ENCODE measurements at places on chromosomes 4 and X.
A peak's percentile ranks its signal among the peaks of the same experiment; 100 is the strongest.

- DNase-seq: no peak
Observed at GRCh38 chr4:38328989-38329729, 334.8 kb upstream of the KLF3 start.

DNA sequence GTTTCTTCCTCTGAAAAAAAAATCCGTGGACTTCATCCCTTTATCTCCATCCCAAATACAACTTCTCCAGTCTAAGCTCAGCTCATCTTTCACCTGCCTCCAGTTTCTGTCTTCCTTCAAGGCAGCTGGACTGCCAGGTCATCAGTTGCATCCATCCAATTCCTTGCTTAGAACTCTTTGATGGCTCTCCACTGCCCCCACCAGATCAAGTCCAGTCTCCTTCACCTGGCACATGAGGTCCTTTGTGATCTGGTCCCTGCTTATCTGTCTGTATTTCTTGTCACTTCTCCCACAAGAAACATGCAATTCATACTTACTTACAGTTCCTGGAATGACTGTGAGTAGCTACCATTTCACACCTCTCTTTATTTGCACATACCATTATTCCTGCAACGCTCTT lies 33.8 kb downstream of the OTUD6A start:
- peak; percentile 3 for DNase-seq

GRCh38 chr4:119189638-119190037 lies 22.9 kb upstream of the USP53 start:
- peak; percentile 70 for DNase-seq

DNA sequence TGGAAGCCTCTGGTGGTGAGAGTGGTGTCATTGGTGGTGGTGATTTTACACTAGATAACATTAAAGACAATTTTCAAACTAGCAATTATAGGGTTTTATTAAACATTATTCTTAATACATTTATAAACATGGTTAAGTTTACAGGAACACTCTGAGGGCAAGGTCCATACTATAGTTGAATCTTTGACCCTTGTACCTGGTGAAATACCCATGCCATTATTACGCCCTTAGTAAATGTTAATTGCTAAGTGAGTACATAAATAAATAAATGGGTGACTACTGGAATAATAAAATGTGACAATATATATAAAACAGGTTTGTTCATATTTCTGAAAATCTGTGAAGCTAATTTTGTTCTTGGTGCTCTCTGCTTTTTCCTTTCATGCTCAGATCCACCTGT lies 13.6 kb upstream of the CLNK start:
- no peak for DNase-seq

DNA sequence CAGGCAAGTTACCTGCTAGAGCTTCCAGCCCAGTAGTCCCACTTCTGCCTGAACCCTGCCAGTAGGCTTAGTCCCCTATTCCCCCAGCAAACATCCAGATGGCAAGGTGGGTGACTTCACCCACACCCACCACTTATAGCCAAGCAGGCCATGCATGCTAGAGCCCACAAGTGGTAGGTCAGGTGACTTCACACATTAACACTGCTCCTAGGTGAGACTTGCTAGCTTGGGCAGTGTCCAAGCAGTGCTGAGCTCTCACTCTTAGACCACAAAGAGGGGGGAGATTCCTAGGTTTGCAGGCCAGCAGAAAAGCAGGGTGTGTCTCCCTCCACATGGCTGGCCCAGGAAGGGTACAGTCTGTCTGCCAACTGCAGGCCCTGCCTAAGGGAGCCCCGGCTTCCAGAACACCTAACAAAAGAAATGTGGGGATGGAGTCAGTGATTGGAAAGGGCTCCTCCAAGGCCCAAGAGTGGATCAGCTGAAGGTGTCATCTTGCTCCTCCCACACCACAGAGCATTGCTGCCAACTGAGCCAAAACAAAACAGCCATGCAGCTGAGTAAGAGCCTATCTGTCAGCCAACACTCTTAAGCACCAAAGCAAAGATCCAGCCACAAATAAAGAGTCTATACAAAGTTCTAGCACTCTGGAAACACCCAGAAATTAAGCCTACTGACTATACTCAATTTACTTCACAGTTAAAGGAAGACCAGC lies 158.1 kb upstream of the USP38 start:
- no peak for DNase-seq

DNA sequence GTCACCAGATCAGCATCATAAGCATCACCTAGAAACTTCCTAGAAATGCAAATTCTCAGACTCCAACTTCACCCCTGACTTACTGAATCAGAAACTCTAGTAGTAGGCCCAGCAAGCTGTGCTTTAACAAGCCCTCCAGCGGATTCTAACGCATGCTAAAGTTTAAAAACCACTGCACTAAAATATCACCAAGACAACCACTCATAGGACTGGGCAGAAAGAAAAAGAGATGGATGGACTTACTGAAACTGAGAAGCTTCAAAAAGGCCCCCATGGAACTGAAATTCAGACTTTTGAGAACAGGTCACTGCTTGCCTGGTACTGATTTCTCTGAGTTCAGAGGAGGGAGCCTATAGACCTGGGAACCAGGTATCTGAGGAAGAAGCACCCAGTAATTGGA lies 40.1 kb downstream of the FAM241A start:
- DNase-seq: no peak

DNA sequence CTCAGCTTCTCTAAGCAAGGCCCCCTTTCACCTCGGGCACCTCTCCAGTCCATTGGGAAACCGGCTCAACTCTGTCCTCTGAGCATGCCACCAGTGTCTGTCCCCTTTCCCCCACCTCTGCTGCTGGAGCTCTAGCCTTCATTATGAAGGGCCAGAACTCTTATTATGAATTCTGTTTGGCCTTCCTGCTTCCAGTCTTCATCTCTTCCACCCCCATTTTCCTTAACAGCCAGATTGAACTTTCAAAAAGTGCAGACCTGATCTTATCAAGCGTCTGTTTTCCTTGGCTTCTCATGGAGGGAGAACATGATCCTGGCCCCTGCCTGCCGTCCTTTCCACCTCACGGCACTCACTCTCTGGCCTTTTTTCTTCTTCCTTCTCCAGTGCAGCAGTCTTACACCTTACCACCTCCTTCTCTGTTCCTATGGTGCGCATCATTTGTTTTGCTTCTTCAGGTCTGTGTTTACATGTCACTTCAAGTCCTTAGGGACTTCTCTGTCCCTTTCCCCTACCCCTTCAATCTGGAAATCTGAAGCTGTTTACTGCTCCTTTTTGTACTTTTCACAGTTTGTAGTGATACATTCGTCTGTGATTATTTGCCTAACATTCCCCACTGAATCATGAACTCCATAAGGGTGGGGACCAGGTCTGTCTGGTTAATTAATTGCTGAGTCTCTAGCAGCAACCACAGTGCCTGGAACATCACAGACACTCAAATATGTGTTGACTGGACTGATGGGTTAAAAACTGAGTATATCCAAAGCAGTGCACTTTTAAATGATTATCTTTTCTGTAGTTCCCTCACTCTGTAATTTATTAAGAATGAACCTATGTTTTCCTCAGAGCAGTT lies 55.8 kb downstream of the FNIP2 start:
- DNase-seq: peak; percentile 42

- no peak for DNase-seq
Observed at GRCh38 chr4:35970366-35970960, 273.9 kb downstream of the ARAP2 start.

DNA sequence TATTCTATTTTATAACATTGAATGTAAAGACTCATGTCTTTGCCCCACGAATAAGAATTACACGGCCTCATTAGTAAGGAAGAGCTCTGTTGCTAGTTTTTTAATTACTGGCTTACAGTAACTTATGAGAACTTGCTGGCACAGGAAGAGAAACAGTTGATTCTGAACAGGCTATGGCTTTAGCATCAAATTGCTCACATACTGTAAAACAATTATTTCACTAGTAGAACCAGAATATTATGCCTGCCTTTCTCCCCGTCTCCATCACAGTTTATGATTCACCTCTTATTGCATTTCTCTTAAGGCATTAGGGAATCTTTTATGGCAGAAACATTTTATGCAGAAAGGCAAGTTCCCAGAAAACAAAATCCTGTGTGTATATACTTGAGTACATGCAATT lies 126.1 kb downstream of the SPRY1 start:
- no peak for DNase-seq

- no peak for DNase-seq
Observed at GRCh38 chr4:60544981-60545380, 655.1 kb upstream of the ADGRL3 start.

DNA sequence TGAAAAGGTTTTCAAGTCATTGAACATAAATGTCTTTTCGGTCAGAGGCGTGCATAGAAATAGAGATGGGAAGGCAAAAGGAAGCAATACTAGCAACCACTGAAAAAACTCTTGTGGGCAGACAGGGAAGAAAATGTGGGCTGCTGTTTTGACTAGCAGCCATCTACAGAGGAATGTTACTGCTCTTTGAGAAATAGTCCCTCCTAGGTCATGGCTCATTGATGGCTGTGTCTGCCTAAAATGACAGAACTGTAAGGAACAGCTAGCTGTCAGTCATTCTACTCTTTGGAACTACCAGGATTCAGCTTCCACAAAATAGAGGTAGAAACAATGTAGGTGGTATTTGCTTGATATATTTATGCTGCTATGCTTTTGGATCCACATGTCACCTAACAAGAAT lies 26.9 kb upstream of the TMPRSS11B start:
- DNase-seq: peak; percentile 6

GRCh38 chrX:47191331-47191730 lies 2.3 kb upstream of the UBA1 start:
- no peak for DNase-seq

- no peak for DNase-seq
Observed at GRCh38 chrX:17496407-17496806, 121.4 kb downstream of the NHS start.
